DND-41 (cell line): ENCODE measurements at places on chromosomes 13 and 19.
A peak's percentile ranks its signal among the peaks of the same experiment; 100 is the strongest.

DNA sequence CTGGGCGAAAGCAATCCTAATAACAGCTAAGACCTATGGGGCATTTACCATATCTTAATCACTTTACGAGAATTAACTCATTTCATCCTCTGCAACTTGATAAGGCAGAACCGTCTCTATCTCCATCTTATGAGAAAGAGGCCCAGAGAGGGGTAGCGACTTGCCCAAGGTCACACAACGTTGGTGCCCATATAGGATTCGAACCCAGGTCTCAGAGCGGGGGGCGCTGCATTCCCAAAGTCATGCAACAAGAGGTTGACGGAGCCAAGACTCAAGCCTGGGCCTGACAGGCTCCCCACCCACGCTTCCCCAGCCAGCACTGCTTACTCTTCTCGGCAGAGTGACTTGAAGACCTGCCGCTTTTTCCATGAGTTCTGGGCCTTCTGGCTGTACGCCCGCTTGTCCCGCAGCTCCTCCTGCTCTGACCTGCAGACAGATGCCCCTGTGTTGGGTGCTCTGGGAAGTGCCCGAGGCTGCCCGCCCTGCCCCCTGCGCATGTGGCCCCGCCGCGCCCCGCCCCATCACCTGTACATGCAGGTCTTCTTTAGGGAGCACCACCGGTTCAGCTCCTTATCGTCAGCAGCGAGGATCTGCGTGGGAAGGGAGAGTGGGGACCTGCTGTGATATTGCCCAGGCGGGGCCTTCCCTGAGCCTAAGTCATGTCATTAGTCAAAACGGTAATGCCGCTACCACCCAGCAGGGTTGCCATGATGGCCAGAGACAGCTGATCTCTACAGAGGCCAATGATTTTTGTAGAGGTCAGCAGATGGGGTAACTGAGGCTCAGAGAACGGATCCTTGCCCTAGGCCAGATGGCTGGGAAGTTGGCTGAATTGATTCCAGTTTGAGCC, 10.8 kb downstream of the KRI1 start:
- DNase-seq, result no peak

- no peak for DNase-seq
Measured at GRCh38 chr19:54427586-54427985, 12.3 kb downstream of the TTYH1 start.

GRCh38 chr19:48596679-48597465, 9.7 kb upstream of the SPACA4 start:
- no peak for DNase-seq

GRCh38 chr13:32092496-32092895, 60.9 kb downstream of the FRY start:
- DNase-seq, result no peak

DNA sequence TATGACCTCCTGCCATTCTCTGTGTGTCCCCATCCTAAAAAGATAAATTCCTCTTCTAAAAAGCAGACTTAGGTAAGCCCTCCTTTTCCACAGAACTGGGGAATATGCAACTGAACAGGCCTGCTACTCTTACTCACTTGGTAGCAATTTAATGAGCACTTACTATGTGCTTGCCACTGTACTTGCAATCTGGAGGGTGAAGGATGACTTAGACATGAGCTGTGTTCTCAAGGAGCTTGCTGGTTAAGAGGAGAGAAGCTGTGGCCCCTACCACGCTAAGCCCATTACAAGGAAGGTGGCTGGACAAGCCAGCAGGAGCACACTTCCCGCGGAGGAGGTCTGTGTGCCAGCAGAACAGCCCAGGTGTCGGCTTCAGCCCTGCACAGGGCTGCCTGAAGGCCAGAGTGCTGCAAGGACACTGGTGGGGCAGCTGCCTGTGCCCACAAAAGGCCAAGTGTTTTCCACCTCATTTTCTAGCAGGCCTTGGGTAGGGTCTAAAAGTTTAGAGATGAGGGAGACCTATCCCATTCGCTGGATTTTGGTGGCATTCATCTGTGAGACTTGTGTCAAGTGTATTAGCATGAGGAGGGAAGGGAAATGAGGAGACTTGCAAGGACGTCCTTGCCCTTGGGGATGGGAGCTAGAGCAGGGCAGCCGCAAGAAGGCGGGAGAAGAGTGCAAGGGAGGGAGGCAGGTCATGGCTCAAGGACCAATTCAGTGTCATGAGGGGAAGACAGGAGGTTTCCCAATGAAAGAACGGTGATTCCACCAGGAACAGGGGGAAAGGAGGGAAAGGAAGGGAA, 52.0 kb downstream of the COL4A1 start:
- DNase-seq, result no peak

- no peak for DNase-seq
Measured at GRCh38 chr13:97228850-97229521, 6.9 kb downstream of the MBNL2 start.

DNA sequence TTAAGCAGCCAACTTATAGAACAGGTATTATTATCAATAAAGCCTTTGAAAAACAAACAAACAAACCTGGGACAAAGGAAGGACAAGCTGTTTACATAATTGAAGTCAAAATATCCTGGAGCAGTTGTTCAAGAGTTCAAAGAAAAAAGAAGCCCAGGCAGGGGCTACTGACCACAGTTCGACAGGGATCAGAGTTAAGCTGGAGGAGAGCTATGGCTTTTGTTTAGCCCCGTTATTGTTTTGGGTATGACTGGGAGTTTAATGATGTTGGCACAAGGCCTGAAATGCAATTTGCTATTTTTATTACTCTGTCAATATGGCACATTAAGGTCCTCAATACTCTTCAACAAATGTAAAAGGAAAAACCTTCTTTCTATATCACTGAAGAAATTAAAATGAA, 624.4 kb upstream of the KLHL1 start:
- DNase-seq, result no peak

- no peak for DNase-seq
Measured at GRCh38 chr13:46665248-46665632, 112.3 kb downstream of the LRCH1 start.

DNA sequence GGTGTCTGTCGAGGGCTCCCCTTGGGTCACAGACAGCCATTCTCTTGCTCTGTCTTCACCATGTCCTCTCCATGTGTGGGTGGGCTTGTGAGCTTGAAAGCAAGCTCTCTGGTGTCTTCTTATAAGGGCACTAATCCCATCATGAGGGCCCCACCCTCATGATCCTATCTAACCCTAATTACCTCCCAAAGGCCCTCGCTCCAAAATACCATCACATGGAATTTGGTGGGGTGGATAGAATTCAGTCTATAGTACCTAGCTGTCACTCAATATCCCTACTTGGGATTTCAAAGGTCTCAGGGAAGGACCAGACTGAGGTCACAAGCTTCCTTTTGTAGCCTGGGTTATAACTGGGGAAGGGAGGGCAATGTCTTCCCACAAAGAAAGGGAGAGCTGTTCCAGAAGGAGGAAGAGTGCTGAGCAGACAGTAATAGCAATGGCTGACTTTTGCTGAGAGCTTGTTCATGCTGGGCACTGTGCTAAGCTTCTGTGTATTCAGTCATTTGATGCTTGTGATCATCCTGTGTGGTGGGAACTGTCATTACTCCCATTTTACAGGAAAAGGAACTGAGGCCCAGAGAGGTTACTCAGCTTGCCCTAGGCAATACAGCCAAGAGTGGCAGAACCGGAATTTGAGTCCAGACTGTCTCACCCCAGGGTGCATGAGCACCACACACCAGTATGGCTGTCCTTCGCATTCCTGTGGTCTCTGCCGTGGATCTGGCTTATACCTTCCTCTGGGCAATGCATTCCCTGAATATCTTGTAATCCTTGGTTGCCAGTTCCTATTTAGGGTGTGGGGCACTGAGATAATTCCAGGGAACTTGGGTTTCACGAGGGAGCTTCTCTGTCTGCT, 8.2 kb downstream of the FXYD5 start:
- no peak for DNase-seq

DNA sequence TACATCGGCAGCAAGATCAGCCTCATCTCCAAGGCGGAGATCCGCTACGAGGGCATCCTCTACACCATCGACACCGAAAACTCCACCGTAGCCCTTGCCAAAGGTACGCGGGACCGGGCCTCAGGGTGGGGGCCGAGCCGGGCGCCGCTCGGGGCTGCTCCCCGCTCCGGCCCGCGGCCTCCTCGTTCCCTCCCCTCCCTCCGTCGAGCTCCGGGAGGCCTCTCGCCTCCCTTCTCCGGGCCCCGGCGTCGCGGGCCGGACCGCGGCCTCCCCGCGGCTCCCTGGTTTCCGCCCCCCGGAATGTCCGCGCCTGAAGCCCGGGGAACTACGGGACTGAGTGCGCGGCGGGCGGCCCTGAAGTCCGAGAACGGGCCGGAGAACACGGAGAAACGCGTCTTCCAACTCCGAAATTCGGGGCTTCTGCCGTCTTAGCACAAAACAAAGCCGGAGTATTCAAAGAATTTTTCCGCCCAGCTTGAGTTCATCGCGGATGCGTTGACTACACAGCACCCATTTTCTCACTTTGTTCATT, 423 bp downstream of the LSM14A start:
- no peak for DNase-seq

- DNase-seq, result no peak
Measured at GRCh38 chr19:50418176-50419021, at the start of gene SPIB. SPIB (plus strand) TSS chr19:50418938; CDS start chr19:50418963, 25 bp downstream.

DNA sequence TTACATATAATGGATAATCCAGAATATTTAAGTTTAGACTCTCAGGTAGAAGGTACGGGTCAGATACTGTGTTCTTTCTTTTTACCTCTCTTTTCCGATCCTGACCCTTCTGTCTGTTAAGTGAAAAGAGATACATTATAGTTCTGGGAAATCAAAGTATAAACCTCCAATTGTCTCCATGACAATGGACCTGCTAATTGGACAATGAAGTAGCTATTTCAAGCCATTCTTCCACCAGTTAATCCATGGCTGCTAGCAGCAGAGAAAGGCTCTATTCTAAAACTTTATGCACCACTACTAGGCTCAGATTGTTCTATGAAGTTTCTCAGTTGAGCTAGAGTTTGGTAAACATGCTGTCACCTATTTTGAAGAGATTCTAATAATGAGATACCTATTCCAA, 8.3 kb upstream of the NBEA start:
- no peak for DNase-seq

DNA sequence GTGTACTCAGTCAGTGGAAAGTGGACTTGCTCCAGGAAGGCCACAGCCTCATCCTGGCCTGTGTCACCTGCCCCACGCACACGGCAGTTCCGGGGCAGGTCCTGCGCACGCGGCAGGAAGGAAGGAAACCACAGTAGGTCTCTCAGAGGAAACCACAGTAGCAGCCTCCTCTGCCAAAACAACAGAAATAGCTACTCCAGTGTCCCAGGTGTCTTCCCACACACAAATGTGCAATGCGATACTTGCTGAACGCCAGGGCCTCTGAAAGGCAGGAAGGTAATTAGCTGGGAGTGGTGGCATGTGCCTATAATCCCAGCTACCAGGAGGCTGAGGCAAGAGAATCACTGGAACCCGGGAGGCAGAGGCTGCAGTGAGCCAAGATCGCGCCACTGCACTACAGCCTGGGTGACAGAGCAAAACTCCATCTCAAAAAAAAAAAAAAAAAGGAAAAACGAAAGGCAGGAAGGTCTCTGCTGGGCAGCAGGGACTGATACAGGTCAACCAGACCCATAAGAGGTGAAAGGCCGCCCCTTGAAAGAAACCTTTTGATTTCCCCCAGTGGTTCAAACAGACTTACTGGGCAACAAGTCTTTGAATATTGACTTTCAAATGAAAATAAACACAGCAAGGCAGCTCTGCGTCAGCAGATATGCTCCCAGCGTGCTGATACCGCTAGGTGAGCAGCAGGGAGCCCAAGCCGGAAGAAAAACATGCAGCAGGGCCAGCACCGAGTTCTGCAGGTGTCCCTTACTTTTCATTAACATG, 49.5 kb downstream of the CRYL1 start:
- DNase-seq, result peak; percentile 85

GRCh38 chr19:51198641-51199040, 26.2 kb upstream of the CD33 start:
- no peak for DNase-seq

- no peak for DNase-seq
Measured at GRCh38 chr13:102817907-102818306, 19.0 kb downstream of the BIVM start.

GRCh38 chr19:12543855-12544254, 7.4 kb downstream of the ZNF564 start:
- DNase-seq, result no peak

GRCh38 chr19:35045667-35046300, 4.3 kb downstream of the HPN start:
- peak; percentile 64 for DNase-seq

GRCh38 chr13:95156208-95156607, 145.0 kb downstream of the ABCC4 start:
- DNase-seq, result no peak

DNA sequence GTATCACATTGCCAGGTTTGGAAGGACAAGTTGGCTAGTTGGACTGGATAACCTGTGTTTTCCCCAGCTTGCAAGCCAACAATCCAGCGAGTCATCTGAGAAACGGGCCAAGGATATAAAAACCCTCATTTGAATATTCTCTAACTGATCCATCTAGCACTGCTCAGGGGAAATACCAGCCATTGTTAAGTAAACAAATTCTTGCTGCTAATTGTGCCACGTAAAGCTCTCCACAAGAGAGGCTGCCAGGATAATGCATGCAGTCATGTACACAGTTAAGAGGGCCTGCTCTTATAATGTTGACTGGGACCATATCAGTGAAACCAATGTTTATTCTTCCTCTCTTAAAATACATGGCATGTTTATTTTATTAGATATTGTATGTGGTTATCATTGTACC, 663.2 kb upstream of the SGCG start:
- no peak for DNase-seq

DNA sequence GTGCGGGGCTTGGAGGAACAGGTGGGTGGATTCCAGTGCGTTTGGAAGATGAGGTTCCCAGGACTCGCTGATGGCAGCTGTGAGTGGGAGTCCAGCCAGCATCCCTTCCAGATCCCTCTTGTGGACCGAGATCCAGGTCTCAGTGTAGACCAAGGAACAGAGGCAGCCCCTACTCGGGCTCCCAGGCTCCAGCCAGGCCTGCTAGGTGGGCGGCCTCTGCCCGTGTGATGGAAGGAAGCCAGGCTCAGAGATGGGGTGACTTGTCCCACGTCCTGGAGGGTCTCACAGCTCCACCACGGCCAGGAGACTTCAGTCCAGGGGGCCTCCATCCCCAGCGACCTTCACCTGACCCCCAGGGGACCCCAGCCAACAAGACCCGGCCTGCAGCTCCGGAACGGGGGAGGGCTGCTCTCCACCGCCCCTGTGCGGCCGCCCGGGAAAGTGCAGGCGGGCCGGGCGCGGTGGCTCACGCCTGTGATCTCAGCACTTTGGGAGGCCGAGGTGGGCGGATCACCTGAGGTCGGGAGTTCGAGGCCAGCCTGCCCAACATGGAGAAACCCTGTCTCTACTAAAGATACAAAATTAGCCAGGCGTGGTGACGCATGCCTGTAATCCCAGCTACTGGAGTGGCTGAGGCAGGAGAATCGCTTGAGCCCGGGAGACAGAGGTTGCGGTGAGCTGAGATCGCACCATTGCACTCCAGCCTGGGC, 729 bp upstream of the MADCAM1 start:
- DNase-seq, result no peak
